ENCODE measurements at places on chromosomes 7 and 10. TPM values are rescaled to one million over a fixed set of nuclear protein-coding genes. Genes with fewer than 3 reads are reported as not detected.

Gene PNLIPRP2
- not detected for total RNA-seq

Gene LIPJ
- 0.22 TPM for total RNA-seq

Gene LDB3
- 92.0 TPM for total RNA-seq

Gene TWIST1
- total RNA-seq: not detected

Gene EIF3B
- 136 TPM for total RNA-seq

Data from glutamatergic neuron (in vitro differentiated cells).